Bladder microvascular endothelial cell (primary cell): ENCODE measurements at places on chromosomes 12 and 14. TPM values are rescaled to one million over a fixed set of nuclear protein-coding genes. Genes with fewer than 3 reads are reported as not detected.

Gene OR10G2
- not detected in 2 replicates for total RNA-seq

Gene LALBA
- total RNA-seq, result not detected in 2 replicates

Gene CLEC14A
- total RNA-seq, result 122 and 339 TPM in 2 replicates

Gene MARS1
- 73.0 and 136 TPM in 2 replicates for total RNA-seq

Gene RTN1
- 0.06 and 0.16 TPM in 2 replicates for total RNA-seq

Gene COX14
- total RNA-seq, result 30.6 and 40.3 TPM in 2 replicates

Gene BTG1
- total RNA-seq, result 19.9 and 65.8 TPM in 2 replicates

Gene ANKRD33
- total RNA-seq, result 0.16 TPM in 1 of 2 replicates, not detected in the other

Gene KCNH5
- total RNA-seq, result not detected in 2 replicates

Gene FKBP11
- 7.9 and 11.6 TPM in 2 replicates for total RNA-seq

Gene RPL41
- total RNA-seq, result 2,621 and 2,969 TPM in 2 replicates

Gene PPP1R1A
- not detected in 2 replicates for total RNA-seq

Gene RGS6
- not detected in 2 replicates for total RNA-seq

Gene GPR65
- total RNA-seq, result 0.44 TPM in 1 of 2 replicates, not detected in the other

Gene PTPN21
- 3.4 and 13.5 TPM in 2 replicates for total RNA-seq

Gene KCNC2
- 0.32 TPM in 1 of 2 replicates, not detected in the other for total RNA-seq

Gene INF2
- total RNA-seq, result 56.7 and 122 TPM in 2 replicates

Gene RNF10
- 110 and 248 TPM in 2 replicates for total RNA-seq

Gene SERPINA5
- 0.31 TPM in 1 of 2 replicates, not detected in the other for total RNA-seq

Gene SLCO1B1
- total RNA-seq, result not detected in 2 replicates

Gene TPCN1
- total RNA-seq, result 4.9 and 11.8 TPM in 2 replicates

Gene ANKRD13A
- total RNA-seq, result 41.3 and 47.5 TPM in 2 replicates

Gene SPATS2
- total RNA-seq, result 20.2 and 31.6 TPM in 2 replicates

Gene ASCL1
- total RNA-seq, result not detected in 2 replicates

Gene SMARCC2
- 38.0 and 56.8 TPM in 2 replicates for total RNA-seq

Gene ACYP1
- 8.7 and 13.7 TPM in 2 replicates for total RNA-seq

Gene DDX54
- 36.3 and 41.4 TPM in 2 replicates for total RNA-seq

Gene CPNE8
- total RNA-seq, result 11.2 and 22.3 TPM in 2 replicates

Gene RILPL1
- 5.2 and 14.9 TPM in 2 replicates for total RNA-seq

Gene TAMALIN
- total RNA-seq, result 32.1 and 46.0 TPM in 2 replicates

Gene ACACB
- total RNA-seq, result 2.5 and 3.6 TPM in 2 replicates

Gene ITGB7
- 0.49 TPM in 1 of 2 replicates, not detected in the other for total RNA-seq

Gene NEUROD4
- total RNA-seq, result not detected in 2 replicates

Gene RTL1
- total RNA-seq, result not detected in 2 replicates

Gene GLIPR1L2
- total RNA-seq, result 0.38 TPM in 1 of 2 replicates, not detected in the other
